Esophagus muscularis mucosa (tissue), 4 donors: ENCODE measurements at places on chromosomes 5 and 9. TPM values are rescaled to one million over a fixed set of nuclear protein-coding genes. Genes with fewer than 3 reads are reported as not detected.

Gene AK8
- total RNA-seq = 0.42 TPM

Gene RAB3C
- total RNA-seq = 7.1 TPM

Gene SPINK6
- total RNA-seq = not detected

Gene FYB1
- total RNA-seq = 3.3 TPM

Gene DOCK8
- 72.8 TPM for total RNA-seq

Gene PLK2
- total RNA-seq = 29.6 TPM

Gene GLIPR2
- total RNA-seq = 84.9 TPM

Gene ABLIM3
- total RNA-seq = 64.5 TPM

Gene PLCXD3
- 2.0 TPM for total RNA-seq

DNA sequence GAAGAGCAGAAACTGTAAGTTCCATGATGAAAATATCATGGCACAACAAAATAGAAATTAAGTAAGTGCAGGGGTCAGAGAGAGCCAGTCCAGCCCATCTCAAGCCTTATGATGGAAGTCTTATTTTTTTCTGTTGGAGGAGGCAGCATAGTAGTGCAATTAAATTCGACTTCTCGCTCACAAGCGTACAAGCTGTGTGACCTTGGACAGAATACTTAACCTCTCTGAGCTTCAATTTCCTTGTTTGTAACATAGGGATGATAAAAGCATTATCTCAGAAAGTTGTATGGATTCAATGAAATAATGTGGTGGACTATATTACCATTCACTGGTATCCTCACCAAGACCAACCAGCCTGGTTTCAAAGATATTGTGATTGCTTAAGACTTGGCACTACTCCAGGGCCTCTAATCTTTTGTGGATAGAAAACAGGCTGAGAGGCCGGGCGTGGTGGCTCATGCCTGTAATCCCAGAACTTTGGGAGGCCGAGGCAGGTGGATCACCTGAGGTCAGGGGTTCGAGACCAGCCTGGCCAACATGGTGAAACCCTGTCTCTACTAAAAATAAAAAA lies 26.8 kb upstream of the MVB12B start:
- H3K36me3 ChIP-seq = no peaks in the 10 kb centered on the region
- no peak for DNase-seq
- no peak overlapping the region for H3K4me3 ChIP-seq
- no peaks in the 10 kb centered on the region for H3K27me3 ChIP-seq
- H3K4me1 ChIP-seq = no peaks in the 10 kb centered on the region

DNA sequence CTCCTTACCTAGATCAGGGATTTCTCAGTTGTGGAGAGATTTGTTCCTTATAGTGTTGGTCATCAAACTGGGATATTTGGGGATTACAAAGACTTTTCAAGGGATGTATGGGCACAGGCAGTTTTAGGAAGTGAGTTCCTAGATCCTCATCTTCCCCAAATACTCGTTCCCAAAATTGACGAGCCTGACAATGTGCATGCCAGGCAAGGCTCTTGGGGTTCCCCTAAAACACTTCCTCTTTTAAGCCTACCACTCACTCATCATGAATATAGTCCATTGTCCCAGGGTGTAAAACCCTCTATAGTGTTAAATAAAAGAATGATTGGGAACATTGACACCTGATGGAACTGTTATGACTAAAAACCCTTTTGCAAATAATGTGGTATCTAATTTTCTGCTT lies 26.4 kb downstream of the PDCD1LG2 start:
- peaks cover 2% of the 10 kb centered on the region for H3K4me1 ChIP-seq
- H3K4me3 ChIP-seq = no peak overlapping the region
- no peak overlapping the region for H3K27ac ChIP-seq
- H3K27me3 ChIP-seq = no peaks in the 10 kb centered on the region

GRCh38 chr9:117771136-117771535 lies 66.9 kb downstream of the TLR4 start:
- H3K4me1 ChIP-seq = no peaks in the 10 kb centered on the region
- H3K36me3 ChIP-seq = no peaks in the 10 kb centered on the region
- H3K27ac ChIP-seq = no peak overlapping the region
- no peak overlapping the region for H3K4me3 ChIP-seq

GRCh38 chr5:139635606-139636206 lies 12.4 kb upstream of the CXXC5 start:
- peak overlapping the region; percentile 77 for H3K27ac ChIP-seq
- H3K27me3 ChIP-seq = no peaks in the 10 kb centered on the region
- peak; percentile 93 for DNase-seq
- no peaks in the 10 kb centered on the region for H3K36me3 ChIP-seq
- no peak overlapping the region for H3K4me3 ChIP-seq

GRCh38 chr5:127053049-127053448 lies 20.3 kb downstream of the C5orf63 start:
- H3K36me3 ChIP-seq = peaks cover 6% of the 10 kb centered on the region
- no peak for DNase-seq
- no peak overlapping the region for H3K4me3 ChIP-seq
- H3K27me3 ChIP-seq = no peaks in the 10 kb centered on the region
- H3K27ac ChIP-seq = no peak overlapping the region

DNA sequence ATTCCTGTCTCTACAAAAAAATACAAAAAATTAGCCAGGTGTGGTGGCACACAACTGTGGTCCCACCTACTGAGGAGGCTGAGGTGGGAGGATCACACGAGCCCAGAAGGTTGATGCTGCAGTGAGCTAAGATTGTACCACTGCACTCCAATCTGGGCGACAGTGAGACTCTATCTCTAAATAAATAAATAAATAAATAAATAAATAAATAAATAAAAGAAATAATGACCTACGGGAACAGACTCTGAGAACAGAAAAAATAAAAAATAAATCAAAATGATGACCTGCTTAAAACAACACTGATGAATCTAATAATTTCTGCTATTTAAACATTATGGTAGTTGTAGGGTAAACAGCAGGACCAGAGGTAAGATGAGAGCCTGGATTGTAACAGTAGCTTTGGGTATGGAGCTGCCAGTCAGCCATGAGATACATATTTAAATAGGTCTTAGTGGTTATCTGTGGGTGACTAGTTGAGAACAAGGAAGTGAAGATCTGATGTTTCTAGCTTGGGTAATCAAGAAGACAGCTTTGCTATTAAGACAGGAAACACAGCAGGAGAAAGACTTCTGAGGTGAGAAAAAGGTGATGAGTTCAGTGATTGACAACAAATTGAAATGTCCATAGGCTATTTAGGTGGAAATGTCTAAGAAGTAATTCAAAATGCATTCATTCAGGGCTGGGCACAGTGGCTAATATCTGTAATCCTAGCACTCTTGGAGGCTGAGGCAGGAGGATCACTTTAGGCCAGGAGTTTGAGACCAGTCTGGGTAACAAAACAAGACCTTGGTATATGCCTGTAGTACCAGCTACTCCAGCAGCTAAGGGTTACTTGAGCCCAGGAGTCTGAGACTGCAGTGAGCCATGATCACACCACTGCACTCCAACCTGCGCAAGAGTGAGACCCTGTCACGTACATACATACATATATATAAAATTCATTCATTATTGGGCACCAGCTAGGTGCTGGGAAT lies 11.0 kb downstream of the RNF145 start:
- no peak overlapping the region for H3K4me3 ChIP-seq
- peaks cover 35% of the 10 kb centered on the region for H3K4me1 ChIP-seq
- no peaks in the 10 kb centered on the region for H3K27me3 ChIP-seq
- H3K27ac ChIP-seq = no peak overlapping the region
- DNase-seq = no peak

GRCh38 chr9:26723486-26723885 lies 169.1 kb downstream of the CAAP1 start:
- no peaks in the 10 kb centered on the region for H3K27me3 ChIP-seq
- H3K4me1 ChIP-seq = peaks cover 39% of the 10 kb centered on the region
- peak overlapping the region; percentile 39 for H3K27ac ChIP-seq

GRCh38 chr9:96317335-96317980 lies 15.5 kb upstream of the HSD17B3 start:
- H3K4me1 ChIP-seq = no peaks in the 10 kb centered on the region
- H3K36me3 ChIP-seq = peaks cover 30% of the 10 kb centered on the region
- no peak overlapping the region for H3K4me3 ChIP-seq
- no peaks in the 10 kb centered on the region for H3K27me3 ChIP-seq

DNA sequence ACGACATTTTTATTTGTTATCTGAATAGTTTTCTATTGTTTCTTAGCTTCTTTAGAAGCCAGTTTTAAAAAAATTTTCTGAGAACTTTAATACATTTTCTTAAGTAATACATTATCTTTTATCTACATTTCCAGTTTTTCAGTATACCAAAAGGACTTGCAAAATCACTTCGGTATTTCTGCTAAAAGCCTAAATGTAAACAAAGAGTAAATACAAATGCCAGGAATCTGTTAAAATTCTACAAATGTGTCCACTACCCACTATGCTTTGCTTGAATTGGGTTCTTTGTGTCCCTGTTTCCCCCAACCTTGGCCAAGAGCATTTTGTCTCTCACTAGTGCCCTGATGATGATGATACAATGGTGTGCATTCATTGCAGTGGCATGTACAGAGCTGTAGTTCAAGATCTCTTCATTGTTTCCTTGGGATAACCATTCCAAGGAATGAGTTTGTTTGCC lies 611.2 kb downstream of the NR2F1-AS1 start:
- H3K27ac ChIP-seq = no peak overlapping the region
- no peaks in the 10 kb centered on the region for H3K36me3 ChIP-seq
- no peaks in the 10 kb centered on the region for H3K27me3 ChIP-seq
- H3K4me1 ChIP-seq = no peaks in the 10 kb centered on the region

DNA sequence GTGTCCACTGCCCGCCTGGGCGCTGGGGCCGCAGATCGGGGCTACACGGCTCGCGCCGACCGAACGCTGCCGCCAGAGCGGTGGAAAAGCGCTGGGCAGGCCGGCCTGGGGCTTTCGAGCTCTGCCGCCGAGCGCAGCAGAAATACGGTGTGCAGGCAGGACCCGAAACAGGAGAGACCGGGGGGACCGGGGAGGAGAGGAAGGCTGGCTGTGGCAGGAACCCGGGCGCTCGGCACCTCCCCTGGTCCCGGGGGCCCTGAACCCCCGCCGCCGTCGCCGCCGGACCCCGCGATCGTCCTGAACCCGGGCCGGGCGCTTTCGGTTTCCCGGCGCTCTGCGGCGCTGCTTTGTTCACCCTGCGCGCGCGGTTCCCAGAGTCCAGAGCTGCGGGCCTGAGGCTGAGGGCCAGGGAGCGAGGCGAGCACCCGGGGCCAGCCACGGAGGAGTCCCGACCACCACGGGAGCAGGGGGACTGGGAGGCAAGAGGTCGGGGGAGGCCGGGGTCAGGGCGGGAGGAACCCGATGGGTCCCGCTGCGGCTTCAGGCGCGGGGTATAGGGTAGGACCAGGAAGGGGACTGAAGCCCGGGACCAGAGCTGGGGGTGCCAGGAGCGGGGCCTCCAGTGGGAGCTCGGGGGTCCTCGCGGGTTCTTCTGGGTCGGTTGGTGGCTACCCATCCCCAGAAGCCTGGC lies 12.0 kb downstream of the IRX2 start:
- no peaks in the 10 kb centered on the region for H3K27me3 ChIP-seq
- H3K27ac ChIP-seq = no peak overlapping the region
- H3K4me1 ChIP-seq = peaks cover 21% of the 10 kb centered on the region
- peak overlapping the region; percentile 50 for H3K4me3 ChIP-seq
- no peaks in the 10 kb centered on the region for H3K36me3 ChIP-seq

DNA sequence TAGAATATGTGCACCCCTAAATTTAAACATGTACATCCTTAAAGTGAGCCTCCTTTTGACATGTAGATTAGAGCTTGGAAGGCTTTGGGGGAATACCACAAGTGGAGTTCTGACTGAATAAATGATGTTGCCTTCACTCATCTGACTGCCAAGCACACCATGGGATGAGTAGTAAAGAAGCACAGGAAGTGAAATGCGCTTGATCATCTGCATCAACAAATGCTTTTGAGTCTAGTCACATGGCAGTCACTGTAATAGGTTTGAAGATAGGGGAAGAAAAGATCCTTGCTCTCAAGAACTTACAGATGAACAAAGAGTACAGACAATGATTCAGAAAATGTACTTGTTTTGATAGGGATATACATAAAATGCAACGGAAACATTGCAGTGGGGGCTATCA lies 62.0 kb upstream of the STARD4 start:
- no peaks in the 10 kb centered on the region for H3K36me3 ChIP-seq
- H3K27ac ChIP-seq = no peak overlapping the region
- H3K4me1 ChIP-seq = no peaks in the 10 kb centered on the region
- H3K27me3 ChIP-seq = no peaks in the 10 kb centered on the region
- DNase-seq = no peak
- no peak overlapping the region for H3K4me3 ChIP-seq

- no peak overlapping the region for H3K27ac ChIP-seq
- DNase-seq = no peak
- no peak overlapping the region for H3K4me3 ChIP-seq
- peaks cover 4% of the 10 kb centered on the region for H3K36me3 ChIP-seq
- no peaks in the 10 kb centered on the region for H3K4me1 ChIP-seq
- no peaks in the 10 kb centered on the region for H3K27me3 ChIP-seq
These were observed 165.6 kb downstream of the SMARCA2 start for GRCh38 chr9:2180704-2181103.

DNA sequence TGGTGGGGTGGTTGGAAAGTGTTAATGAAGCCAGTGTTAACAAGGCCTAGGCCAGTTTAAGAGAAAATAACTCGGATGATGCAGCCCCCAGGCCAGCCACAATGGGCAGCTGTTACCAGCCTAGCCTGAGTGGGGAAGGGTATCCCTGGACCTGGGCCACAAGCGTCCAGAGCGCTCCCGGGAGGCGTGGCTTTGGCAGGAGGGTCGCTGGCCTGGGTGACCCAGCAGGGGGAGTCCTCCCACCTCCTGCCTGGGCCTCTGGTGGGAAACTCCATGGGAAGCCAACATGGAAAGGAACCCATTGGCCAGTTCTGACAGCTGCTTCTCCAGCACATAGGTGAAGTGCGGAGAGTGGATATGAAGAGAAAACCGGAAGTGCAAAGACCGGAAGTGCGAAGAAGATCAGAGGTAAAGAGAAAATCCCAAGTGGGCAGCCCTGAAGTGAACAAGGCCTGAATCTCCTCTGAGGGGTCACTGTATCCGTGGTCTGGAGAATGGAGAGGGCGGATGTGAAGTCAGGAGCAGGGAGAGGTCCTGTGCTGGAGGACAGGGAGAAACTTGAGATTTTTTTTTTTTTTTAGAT lies 79.0 kb downstream of the ADCY2 start:
- no peak overlapping the region for H3K4me3 ChIP-seq
- no peak overlapping the region for H3K27ac ChIP-seq
- no peaks in the 10 kb centered on the region for H3K27me3 ChIP-seq
- H3K36me3 ChIP-seq = no peaks in the 10 kb centered on the region

GRCh38 chr9:89363311-89363670 lies 45.0 kb downstream of the SECISBP2 start:
- H3K27me3 ChIP-seq = no peaks in the 10 kb centered on the region
- no peak for DNase-seq
- H3K4me1 ChIP-seq = peaks cover 18% of the 10 kb centered on the region
- peaks cover 33% of the 10 kb centered on the region for H3K36me3 ChIP-seq

- H3K27me3 ChIP-seq = no peaks in the 10 kb centered on the region
- DNase-seq = no peak
- no peaks in the 10 kb centered on the region for H3K4me1 ChIP-seq
- H3K4me3 ChIP-seq = no peak overlapping the region
These were observed 16.0 kb upstream of the PAPPA start for GRCh38 chr9:116137581-116137980.

GRCh38 chr9:28999057-28999456 lies 1425.8 kb upstream of the C9orf72 start:
- H3K27ac ChIP-seq = no peak overlapping the region
- no peaks in the 10 kb centered on the region for H3K4me1 ChIP-seq
- no peak overlapping the region for H3K4me3 ChIP-seq
